ENCODE measurements at places on chromosomes 5 and 9. TPM values are rescaled to one million over a fixed set of nuclear protein-coding genes. Genes with fewer than 3 reads are reported as not detected.

The C5orf58 gene
- total RNA-seq = not detected

DNA sequence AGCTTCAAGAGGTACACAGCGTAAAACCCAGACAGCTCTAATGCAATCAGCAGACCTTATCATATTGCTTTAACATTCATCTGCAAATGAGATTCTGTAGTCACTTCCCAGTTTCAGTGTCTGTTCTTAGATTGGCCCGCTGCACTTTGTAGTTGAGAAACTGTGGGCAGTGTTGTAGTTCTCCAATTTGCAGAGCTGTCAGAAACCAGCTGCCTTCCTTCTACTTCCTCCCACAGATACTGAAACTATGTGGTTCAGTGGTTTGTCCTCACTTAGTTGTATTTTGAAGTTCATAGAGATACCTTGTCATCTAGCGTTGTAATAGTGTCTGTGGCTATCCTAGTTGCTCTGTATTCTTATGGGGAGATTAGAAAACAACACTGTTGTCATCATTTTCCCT, 39.6 kb upstream of the TRIM36 start:
- DNase-seq = no peak

GRCh38 chr9:134066526-134066912, 1.3 kb downstream of the BRD3 start:
- DNase-seq = peak; percentile 14

DNA sequence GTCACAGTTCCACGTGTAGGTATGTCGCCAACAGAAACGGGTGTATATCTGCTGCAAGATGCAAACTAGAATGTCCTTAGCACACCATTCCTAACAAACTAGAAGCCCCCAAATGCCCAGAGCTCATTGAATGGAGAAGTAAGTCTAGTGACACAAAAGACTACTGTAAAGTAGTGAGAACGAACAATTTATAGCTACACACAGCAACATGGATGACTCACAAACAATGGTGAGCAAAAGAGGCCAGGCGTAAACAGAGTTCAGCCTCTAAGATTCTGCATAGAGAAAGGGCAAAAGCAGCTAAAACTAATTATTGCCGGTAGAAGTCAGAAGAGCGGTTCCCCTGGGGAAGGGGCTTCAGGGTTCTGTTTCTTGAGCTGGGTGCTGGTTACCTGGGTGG, 74.7 kb downstream of the AMBP start:
- no peak for DNase-seq

GRCh38 chr9:4936823-4937222, 48.2 kb upstream of the JAK2 start:
- DNase-seq = no peak

The LCN9 gene
- total RNA-seq = not detected
